ENCODE measurements at places on chromosomes 16 and 17.

DNA sequence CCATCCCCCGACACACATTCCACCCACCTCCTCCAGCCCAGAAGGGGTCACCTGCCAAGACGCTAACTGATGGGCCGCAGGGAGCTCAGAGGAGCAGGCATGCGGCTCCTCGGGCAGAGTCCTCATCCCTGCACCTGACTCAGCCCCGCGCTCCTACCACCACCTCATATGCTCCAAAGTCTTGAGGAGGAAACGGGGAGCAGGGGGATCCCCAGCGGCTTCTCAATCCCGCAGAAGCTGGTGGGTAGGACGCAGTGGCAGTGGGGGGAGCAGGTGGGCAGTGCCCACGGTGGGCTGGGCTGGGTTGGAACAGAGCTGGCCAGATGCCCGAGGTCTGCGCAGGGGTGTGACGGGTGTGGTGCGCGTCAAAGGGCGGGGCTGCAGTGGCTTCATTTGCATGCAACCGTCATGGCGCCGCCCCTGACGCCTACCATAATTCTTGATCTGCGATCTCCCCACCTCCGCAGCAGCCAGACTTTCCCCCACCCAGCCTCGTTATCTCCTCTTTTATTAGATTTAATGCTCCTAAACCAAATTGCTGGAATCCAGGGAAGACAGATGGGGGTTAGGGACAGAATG is 39.0 kb upstream of the EMP2 start:
- no peak for DNase-seq

DNA sequence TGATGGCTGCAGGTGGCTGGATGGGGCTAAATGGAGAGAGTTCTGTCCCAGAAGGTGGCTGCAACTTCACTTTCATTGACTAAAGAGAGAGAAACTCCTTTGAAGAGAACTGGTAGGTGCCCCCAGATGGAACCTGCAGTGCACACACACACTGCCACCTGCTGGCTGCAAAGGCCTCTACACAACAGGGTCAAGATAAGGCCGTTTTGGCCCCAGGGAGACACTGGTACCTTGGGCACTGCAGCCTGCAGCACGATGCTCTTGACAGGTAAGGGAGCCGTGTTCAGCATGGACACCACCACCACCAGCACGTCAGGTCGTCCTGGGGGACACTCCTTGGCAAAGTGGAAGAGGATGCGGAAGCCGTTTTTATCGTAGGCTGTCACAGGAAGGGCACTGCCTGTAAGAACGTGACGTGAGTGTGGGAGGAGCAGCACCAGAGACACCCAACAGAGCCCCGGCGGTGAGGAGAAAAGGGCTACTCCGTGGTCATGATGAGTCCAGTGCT is 22.7 kb downstream of the GGA3 start:
- peak; percentile 43 for DNase-seq

- no peak for DNase-seq
Measured at GRCh38 chr17:27336184-27336583, 42.3 kb downstream of the WSB1 start.

DNA sequence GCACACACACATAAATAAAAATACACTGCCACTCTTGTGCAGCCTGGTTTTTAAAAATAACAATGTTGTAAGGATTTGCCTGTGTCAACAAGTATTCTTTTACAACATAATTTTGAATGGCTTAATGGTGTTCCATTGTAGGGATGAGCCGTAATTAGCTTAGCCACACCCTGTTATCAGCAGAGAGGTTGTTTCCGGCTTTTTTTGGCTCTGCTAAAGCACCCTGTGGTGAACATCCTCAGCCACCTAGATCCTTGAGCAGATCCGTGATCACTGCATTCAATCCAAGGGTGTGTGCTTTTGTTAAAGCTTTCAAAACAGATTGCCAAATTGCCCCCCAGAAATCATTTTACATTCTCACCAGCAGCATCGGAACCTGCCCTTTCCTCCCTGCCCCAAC is 7.0 kb downstream of the KATNB1 start:
- DNase-seq: no peak

GRCh38 chr17:43671031-43671692 is 9.4 kb upstream of the MEOX1 start:
- DNase-seq: no peak

- DNase-seq: no peak
Measured at GRCh38 chr17:31415004-31415454, 23.6 kb downstream of the RAB11FIP4 start.

DNA sequence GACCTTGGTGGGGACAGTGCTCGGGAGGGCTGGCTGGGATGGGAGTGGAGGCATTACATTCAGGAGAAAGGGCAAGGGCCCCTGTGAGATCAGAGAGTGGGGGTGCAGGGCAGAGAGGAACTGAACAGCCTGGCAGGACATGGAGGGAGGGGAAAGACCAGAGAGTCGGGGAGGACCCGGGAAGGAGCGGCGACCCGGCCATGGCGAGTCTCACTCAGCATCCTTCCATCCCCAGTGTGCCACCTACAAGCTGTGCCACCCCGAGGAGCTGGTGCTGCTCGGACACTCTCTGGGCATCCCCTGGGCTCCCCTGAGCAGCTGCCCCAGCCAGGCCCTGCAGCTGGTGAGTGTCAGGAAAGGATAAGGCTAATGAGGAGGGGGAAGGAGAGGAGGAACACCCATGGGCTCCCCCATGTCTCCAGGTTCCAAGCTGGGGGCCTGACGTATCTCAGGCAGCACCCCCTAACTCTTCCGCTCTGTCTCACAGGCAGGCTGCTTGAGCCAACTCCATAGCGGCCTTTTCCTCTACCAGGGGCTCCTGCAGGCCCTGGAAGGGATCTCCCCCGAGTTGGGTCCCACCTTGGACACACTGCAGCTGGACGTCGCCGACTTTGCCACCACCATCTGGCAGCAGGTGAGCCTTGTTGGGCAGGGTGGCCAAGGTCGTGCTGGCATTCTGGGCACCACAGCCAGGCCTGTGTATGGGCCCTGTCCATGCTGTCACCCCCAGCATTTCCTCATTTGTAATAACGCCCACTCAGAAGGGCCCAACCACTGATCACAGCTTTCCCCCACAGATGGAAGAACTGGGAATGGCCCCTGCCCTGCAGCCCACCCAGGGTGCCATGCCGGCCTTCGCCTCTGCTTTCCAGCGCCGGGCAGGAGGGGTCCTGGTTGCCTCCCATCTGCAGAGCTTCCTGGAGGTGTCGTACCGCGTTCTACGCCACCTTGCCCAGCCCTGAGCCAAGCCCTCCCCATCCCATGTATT is 1.1 kb downstream of the CSF3 start:
- DNase-seq: no peak

DNA sequence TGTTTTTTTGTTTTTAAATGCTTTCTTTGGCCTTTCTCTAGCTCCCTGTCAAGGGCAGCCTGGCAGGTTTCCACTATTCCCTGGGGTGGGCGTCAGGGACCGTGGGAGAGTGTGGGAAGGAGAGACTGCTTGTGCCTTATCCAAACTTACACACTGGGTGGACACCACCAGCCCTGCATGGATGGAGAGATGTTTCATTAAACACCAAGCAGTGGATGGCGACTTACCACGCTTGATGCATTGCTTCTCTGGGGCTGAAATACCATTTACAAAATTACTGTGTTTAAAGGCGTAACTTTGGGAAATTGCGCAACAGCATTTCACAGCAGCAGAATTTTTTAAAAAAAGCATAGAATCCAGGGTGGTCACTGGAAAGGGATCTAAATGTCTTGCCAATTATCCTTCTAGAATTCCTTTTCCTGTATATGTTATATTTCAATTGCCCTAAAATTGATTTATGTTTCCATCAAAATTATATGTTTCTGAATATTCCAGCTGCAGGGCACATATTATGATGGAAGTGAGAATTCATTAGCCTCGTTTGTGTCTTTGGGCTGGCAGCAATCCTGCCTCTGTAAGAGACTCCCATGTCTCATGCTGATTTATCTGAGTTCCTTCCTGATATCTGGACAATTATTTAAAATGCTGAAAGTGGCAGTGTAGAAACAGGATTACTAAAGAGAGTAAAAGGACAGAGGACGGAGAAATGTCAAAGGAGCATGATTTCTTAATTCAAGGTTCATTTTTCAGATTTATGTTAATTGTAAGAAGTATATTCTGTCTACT is 247.3 kb downstream of the GRIN2A start:
- no peak for DNase-seq

DNA sequence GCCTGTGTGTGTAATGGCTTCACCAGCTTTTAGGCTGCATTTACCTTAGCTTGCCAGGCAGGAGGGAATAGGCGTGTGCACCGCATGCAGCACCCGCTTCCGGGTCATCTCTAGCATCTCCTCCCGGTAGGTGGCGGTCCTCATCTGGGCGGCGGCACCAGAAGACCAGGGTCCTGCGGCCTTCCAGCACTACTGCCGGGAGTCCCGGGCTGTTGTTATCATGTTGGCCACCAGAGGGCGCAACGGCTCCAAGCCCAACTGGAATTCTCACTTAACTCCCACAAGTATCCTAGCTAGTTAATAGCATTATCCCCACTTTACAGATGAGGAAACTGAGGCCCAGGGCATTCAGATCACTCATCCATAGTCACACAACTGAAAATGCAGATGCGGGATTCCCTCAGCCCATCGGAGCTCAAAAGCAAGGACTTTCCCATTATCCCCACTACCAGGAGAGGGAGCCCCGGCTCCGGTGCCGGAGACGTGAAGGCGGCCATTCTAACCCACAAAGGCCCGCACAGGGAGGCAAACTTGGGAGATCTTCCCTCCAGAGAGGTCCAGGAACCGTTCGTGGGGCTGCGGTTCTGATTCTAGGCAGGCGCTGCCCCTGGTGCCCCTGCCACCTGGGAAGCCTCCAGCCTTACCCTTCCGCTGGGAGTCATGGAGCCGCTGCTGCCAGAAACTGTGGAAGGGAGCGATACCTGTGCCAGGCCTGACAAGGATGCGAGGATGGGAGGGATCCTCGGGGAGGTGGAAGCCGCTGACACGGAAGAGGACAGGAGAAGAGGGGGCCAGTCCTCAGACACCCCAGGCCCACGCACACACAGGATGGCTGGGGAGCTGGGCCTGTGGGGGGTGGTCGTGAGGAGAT is 23.9 kb downstream of the LGALS9 start:
- DNase-seq: peak; percentile 6

DNA sequence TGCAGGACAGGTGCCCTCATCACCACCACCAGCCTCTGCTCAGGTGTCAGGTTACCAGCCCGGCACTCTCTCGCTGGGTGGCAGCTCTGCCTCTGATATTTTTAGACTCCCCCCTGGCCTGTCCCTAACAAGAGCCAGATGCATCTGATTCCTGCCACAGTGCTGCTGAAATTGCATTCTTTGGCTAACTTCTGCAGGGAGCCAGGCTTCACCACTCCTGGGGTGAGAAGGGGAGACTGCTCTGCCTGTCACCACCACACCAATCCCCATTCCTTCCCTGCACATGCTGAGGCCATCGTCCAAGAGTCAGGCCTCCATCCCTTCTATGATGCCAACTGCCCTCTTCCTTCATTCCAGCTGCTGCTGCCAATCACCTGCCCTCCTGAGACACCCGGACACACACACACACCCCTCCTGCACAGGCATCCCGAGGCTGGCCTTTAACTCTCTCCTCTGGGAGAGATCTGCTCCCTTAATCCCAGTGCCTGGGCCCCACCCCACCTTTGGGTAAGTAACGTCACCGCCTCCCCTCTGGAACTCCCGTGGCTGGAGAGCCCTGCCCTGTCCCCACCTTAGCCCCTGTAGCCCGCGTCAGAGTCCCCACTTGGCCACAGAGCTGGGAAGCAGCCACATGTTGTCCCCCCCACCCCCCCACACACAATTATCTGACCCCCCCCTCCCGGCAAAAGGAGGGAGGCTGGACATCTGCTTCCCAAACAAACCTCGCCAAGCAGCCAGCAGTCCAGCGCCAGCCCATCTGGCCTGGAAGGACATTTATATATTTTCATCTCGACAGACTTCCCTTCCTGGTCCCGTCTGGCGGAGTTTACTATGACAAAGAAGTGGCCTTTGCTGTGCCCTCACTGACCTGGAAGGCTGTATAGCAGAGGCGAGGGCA is 2.8 kb downstream of the EMP2 start:
- DNase-seq: no peak

DNA sequence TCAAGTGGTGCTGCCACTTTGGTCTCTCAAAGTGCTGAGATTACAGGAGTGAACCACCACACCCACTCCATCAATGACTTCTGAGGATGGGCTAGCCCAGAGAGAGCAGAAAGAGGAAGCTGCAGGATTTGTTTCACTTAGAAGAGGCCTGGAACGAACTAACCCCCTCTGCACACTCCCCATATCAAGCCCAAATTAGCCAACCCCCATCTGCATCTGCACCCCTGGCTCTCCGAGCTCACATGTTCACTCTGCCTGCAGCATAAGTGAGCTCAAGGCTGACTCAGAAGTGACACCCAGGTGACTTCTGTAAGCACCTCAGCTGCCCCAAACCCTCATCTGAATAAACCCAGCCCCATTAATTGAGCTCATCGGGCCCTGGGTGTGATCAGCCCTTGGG is 4.8 kb downstream of the SCNN1G start:
- no peak for DNase-seq

- no peak for DNase-seq
Measured at GRCh38 chr17:20702692-20703091, 123.2 kb downstream of the CDRT15L2 start.

DNA sequence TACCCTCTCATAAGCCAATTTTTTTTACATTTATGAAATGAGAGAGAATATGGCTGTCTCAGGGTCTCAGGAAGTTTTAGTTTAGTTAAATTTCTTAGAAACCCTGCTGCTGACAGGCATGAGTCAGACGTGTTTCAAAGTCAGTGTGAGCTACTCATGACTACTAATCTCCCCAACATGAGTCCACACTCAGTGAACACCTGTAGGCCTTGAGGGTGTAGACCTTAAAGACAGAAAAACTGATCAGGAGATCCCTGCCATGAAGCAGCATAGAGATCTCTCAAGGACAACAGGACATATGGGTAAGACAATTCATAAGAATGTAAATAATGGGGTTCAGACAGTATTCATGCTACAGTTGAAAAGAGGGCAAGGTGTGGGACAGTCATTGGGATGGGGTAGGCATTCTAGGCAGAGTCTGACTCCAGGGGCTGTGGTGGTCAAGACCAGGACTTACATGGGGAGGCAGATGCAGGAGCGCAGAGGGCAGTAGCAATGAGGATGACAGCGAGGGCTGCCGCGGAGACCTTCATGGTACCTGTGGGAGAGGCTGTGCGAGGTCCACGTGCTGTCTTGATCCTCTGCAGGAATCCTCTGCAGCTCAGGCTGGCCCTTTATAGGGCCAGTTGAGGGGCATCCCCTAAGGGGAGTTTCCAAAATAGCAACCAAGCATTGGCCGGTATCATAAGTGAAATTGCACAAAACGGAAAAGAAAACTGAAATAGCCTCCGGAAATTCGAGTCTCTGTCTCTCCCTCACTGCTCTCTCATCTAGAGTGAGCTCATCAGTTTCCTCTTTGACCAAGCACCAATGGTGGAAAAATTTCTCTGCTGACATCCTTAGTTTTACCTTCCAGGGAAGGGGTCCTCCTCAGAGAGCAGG is at the start of gene CCL5:
TSS of gene CCL5 (minus strand) at position 588 of the 882 bp plus-strand sequence.
- no peak for DNase-seq

GRCh38 chr17:1473170-1473569 is 17.1 kb upstream of the CRK start:
- DNase-seq: no peak

DNA sequence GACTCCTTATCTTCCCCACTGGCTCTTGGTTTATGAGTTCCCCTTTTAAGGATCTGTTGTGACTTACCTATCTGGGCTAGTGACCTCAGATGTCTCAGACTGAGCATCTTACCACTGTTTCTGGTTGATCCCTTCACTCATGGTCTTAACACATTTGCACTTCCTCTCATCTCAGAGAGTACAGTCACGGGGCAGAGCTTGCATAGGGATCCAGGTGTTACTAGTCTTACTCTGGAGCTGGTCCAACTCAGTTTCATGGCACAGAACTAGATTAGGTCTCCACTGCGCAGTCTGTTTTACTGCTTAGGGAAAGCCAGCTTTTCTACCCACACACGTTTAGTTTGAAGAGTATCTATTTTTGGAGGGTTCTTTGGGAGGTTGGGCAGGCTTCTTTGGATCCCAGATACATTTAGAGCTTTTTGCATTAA is 10.2 kb downstream of the GABARAPL2 start:
- no peak for DNase-seq
